ENCODE measurements at places on chromosomes 7 and 10.

DNA sequence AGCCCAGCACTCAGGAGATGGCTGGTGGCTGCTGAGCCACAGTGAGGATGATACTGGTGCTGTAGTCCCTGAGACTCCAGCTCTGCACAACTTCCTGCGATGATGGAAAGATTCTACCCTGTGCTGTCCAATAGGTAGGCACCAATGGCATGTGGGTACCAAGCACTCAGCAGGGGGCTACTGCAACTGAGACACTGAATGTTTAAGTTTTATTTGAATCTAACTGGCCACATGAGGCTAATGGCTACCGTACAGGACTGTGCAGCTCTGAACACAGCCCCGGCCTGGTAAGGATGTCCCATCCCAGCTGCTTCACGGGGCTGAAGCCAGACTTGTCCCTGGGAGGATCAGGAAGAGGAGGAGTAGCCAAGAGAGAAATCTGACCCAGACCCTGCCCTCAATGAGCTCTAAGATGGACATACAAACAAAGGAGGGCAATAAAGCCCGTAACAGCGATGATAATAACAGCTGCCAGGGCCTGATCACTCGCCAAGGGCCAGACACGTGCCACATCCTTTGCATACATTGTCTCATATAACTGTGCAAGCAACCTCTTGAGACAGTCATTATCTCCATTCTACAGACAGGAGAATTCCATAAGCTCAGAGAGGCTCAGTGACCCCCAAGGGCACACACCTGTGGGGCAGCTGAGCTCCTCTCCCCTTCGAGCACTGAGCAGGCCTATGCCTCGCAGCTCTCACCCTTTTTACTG, 3.8 kb downstream of the GPRIN2 start:
- DNase-seq: no peak

GRCh38 chr7:140653319-140654108, 12.9 kb upstream of the DENND2A start:
- peak; percentile 35 for DNase-seq

DNA sequence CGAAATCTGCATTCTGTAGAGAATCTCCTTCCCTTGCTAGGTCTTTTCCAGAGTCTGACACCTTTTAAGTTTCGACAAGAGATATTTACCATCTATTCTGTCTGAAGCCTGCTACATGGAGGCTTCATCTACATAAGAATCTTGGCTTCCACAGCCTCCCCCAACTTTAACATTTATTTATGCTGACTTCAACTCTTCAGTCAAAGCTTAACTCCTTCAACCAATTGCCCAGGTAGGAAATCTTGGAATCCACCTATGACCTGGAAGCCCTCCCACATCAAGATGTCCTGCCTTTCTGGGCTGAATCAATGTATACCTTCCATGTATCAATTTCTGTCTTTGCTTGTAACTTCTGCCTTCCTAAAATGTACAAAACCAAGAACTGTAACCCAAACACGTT, 54.7 kb downstream of the MINPP1 start:
- DNase-seq: no peak

GRCh38 chr10:20778008-20778757, 118.9 kb downstream of the NEBL start:
- no peak for DNase-seq

- DNase-seq: no peak
These were observed 197.3 kb upstream of the PPP2R2D start for GRCh38 chr10:131703541-131703940.

DNA sequence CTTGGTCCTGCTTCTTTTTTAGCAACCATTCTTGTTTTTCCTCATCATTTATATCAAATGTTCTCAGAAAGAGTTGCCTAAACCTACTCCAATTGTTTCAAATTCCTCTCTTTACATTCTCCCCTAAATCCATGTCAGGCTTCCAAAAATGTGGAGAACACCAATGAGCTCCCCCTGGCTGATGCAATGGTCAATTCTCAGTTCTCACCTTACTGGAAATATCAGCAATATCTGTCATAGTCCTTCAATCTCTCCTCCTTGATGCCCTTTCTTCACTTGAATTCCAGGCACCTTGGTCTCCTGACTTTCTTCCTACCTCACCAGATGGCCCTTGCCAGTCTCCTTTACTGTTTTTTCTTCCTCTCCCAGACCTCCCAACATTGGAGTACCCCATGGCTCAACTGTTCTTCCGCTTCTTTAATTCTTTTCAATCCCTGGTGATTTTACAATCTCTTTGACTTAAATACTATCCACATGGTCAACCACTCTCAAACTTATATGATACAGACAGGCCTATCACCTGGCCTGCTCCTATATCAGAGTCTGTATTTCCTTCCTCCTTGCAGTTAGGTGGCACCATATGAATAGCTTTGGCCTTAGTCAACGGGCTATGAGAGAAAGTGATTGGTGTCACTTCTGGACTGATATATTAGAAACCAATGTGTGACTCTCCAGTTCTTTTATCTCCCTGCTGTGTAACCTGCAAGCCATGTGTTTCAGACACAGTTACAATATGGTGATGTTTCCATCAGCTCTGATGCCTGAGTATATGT, 47.4 kb upstream of the CAV2 start:
- DNase-seq: no peak

- no peak for DNase-seq
These were observed 103.8 kb downstream of the DNAJC1 start for GRCh38 chr10:21899736-21900135.

GRCh38 chr10:132458586-132459300, 61.7 kb downstream of the PWWP2B start:
- DNase-seq: peak; percentile 67

DNA sequence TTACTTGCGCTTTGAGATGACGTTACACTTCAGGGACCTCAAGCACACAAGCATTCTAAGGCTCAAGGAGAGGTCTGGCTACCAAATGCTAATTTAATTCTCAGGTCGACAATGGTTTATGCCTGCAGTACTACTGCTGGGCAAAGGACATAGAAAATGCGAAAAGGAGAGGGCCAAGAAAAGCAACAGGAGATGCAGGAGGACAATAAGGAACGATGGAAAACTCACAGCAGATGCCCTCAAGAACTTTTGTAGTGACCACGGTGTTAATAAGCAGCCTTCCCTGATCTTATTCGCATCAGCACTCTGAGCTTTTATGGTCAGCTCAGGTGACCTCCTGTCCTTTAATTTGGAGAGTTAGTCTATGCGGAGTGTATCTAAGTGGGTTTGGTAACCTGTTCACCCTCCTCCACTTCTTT, 146.3 kb downstream of the GPR85 start:
- no peak for DNase-seq

DNA sequence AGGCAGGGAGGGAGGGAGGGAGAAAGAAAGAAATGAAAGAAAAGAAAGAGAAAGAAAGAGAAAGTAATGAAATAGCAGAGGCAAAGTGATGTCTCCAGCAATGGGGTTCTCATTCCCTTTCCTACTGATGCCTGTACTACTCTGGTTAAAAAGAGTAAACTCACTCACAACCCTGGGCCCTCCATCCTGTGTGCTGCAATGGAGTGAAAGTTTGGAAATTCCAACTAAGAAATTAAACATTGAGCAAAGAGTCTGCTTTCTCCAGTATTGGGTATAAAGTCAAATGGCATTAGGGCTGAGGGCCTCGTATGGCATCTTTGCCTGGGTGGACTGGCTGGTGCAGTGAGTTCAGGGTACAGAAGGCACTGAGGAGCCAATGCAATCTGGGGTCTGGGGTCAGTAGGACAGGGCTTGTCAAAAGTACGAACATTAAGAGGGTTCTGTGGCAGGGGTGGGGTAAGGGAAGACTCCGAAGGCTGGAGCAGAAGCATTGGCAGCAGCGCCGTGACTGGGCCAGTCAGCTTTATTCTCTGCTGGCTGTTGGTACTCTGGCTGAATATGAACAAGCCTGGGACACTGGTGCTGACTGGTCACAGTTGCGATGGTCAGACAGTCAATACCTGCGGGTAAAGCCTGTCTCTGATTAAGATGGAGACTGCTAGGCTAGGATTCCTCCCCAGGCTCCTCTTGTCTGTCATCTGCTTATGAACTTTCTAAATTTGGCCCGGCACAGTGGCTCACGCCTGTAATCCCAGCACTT, 24.1 kb upstream of the TNS3 start:
- no peak for DNase-seq

DNA sequence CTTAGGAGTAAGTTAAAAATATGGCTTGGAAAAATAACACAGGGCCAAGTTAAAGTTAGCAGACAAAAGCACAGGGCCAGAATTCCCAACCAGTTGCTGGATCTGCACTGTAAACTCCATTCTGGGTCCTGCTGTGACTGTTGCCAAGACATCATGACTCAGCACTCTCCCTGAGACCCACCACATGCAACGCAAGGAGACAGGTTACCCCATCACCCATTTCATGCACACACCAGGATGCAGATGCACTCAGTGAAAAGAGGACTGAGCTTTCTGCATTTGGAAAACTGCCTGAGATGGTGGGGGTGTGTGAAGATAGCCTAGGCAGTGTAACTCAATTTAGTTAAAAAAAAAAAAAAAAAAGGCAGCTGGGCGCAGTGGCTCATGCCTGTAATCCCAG, 97.6 kb upstream of the ZNF438 start:
- DNase-seq: no peak

- DNase-seq: no peak
These were observed 199.2 kb downstream of the SEMA3E start for GRCh38 chr7:83449781-83450180.

- DNase-seq: no peak
These were observed 169.2 kb downstream of the SEMA3A start for GRCh38 chr7:84025332-84025927.

DNA sequence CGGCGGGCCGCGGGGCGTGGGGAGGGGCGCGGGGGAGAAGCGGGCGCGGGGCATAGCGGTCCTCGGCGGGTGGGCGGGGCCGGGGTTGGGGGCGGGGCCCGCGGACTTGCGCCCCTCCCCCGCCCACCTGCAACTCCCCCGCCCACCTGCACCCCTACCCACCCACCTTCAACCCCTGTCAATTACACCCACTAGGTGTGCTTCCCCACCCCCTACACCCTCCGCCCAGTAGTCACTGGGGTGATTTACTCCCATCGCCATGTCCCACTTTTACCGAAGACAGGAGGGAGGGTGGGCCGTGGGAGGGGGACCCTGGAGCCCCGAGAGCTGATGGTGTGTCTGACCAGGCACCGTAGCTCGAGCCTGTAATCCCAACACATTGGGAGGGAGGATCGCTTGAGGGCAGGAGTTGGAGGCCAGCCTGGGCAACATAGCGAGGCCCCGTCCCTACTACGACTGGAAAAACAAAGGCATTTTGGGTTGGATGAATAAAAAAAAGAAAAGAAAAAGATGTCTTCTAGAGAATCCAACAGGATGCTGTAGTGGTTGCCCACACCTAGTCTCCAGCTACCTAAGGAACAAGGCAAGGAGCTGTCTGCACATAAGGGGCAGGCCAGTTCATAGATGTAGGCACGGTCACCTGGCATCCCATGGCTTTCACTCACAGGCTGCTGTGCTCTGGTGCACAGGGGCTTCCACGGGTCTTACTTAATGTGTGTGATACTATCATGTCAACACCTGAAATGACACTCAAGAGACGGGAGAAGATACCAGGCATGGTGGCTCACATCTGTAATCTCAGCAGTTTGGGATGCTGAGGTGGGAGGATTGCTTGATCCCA, 761 bp downstream of the KCTD7 start:
- DNase-seq: no peak

DNA sequence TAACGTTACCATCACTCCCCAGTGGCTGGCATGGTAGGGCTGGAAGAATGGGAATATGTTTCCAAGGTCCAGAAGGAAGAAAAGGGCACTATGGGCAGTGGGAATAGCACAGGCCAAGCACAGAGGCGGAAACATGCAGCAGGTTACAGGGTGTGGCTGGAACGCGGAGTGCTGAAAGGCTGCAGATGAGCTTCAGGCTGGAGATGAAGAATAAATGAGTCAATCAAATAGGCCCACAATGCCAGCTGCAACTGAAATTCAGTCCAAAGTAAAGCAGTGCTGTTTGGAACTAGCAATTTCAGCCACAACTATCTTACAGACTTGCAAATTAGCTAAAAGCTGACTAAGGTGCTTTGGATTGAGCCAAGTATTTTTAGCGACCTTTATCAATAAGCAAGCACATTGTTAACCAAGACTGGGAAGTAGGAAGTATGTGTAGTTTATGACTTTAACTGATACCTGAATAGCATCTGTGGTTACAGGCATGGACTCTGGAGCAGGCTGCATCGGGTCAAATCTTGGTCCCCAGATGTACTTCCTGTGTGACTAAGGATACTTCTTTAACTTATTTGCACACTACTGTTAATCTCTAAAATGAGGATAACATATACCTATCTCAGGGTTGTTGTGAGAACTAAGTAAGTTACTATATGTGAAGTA, 77.5 kb upstream of the CTTNBP2 start:
- DNase-seq: no peak

DNA sequence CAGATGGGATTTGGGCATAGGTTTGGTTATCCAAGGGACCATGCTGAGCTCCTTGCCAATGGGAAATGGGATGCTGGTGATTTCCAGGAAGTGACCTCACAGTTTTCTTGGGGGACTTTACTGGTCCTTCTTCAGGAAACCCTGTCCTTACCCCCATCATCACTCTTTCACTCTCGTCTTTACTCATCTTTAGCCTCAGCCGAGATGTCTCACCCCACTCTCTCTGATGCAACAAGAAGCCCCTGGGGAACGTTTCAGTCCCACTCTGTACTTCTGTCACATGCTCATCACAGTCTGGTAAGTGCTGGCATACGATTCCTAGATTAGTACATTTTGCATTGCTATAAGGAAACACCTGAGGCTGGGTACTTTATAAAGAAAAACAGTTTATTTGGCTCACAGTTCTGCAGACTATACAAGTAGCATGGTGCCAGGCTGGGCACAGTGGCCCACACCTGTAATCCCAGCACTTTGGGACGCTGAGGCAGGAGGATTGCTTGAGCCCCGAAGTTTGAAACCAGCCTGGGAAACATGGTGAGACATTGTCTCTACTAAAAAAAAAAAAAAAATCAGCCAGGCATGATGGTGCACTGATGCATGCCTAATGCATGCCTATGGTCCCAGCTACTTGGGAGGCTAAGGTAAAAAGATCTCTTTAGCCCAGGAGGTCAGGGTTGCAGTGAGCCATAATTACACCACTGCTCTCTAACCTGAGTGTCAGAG, 63.5 kb upstream of the VKORC1L1 start:
- peak; percentile 2 for DNase-seq

DNA sequence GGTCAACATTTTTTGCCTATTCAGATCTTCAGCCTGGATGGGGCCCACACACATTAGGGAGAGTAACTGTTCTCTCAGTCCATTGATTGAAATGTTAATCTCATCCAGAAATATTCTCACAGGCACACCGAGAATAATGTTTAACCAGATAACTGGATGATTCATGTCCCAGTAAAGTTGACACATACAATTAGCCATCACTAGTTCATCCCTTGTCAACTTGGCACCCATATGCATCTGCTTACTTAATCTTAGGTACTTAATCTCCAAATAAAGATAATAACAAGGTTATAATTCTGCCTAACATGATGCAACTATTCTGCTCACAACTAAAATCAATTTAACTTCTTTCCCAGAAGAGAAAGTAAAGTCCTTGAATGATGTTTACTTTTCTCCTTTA, 502.6 kb downstream of the ADRA2A start:
- DNase-seq: no peak

DNA sequence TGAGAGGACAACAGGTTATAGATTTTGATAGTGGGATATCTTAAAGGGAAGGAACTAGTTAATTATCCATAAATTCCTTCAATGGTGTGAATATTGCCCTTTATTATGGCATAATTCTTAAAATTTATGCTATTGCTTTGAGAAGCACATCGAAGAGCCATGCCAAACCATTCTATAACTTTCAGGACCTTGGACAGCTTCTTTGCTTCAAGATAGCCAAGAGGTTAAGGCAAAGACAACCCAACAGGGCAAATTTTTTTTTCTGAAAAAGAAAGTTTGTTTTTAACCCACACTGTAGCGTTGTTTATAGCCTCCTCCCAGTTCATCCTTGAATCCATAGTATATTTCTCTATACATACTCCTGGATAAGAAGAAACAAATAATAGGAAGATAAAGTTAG, 103.2 kb downstream of the NRG3 start:
- no peak for DNase-seq

All from activated T-cell treated with anti-CD3 and anti-CD28 coated beads, Interleukin-2, amount 50 U/mL, for 72 hours (primary cell).